ENCODE measurements at places on chromosomes 16 and 17.

DNA sequence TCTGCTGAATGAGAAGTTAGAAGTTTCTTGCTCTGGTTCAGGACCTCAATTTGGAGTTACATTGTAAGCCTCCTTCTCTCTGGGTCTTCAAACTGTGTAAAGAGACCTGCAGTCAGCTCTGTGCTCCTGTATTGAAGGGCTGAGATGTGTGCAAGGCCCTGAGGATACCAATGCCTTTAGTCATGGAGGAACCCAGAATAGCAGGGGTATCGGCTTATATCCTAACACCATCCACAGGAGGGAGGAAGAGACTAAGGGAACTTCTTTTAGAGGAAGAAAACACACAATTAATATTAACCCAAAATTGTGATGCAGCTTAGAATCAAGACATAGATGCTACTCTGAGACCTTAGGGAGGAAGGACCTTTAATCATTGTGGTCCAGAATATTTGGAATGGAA, 36.5 kb downstream of the GLP2R start:
- DNase-seq, result no peak

- no peak for DNase-seq
These were observed 4.5 kb upstream of the CCL14 start for GRCh38 chr17:35991075-35991474.

DNA sequence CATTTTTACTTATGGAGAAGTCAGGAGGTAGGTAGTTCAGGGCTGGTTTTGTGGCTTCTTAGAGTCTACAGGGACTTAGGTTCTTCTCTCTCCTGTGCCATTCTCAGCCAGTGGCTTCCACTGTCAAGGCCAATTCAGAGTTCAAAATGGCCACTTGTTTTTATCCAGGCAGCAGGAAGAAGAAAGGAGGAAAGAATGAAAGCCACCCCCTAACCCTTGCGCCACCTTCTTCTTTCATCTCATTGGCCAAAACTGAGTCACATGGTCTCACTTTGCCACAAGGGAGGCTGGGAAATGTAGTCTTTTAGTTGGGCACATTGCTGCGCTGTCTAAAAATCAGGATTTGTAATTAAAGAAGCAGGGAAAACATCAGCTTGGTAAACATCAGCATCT, 60.8 kb upstream of the MED9 start:
- no peak for DNase-seq

GRCh38 chr17:7582396-7583252, 1.0 kb upstream of the MPDU1 start:
- DNase-seq, result peak; percentile 70

DNA sequence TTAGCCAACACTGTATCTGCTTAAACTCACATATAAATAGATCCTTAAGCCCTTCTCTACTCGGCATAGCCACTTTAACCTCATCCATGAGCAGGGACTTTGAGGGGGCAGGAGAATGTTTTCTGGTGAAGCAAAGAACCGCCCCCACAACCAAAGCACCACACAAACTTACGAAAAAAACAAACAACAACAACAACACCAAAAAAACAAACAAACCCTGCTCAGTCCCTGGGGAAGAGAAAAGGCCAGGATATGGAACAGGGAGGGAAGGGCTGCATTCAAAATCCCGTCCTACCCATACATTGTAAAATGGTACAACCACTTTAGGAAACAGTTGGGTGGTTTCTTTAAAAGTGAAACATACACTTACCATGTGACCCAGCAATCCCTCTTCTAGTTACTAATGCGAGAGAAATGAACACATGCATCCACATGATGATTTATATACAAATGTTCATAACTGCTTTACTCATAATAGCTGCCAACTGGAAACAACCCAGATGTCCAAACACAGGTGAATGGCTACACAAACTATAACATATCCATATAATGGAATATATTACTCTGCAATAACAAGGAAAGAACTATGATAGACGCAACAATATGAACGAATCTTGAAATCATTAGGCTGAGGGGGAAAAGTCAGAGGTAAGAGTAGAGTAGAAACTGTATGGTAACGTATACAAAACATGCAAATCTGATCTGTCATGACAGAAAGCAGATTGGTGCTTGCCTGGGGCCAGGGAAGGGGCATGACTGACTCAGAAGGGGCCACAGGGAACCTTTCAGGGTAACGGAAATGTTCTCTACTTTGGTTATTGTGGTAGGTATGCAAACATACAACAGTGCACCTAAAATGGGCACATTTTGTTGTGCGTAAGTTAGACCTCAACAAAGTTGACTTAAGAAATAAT, 37.7 kb upstream of the TOB1 start:
- DNase-seq, result no peak

GRCh38 chr17:54992797-54993639, 24.5 kb downstream of the STXBP4 start:
- DNase-seq, result no peak

DNA sequence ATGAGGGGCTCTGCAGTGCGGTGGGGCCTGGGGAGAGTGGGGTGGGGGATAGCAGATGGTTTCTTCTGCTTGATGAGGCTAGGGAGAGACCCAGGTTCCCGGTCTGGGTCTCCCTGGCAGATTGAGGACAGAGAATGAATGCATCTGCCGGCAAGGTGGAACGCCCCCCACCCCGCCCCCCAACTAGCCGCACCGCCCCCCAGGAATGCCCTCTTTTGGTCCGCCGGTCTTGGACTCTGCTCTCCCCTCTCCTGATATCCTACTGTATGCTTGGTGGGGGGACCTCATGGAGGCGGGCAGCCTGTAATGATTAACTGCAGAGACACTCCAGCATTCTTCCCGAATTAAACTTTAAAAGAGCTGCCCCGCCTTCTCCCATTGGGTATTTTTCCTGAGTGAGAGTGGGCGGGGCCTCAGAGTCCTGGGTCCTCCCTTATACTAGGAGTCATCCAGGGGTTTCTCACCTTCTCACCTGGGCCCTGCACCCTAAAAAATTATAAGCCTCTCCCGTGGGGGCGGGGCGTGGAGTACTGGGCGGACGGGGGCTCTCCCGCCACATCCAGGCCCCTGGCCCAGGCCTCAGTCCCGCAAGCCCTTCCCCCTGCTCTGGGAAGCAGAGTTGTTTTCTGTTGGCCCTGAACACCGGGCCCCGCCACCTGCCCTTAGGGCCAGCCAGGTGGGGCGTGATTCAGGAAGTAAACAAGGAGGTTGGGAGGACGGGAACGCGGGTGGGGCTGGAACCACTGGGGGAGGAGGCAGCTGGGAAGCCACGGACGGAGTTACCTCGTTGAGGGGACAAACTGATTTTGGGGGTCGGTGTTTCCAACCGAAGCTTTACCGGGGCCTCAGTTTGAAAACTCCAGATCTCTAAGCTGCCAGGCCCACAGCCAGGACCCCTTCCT, 1.5 kb downstream of the GRB7 start:
- DNase-seq, result peak; percentile 53

DNA sequence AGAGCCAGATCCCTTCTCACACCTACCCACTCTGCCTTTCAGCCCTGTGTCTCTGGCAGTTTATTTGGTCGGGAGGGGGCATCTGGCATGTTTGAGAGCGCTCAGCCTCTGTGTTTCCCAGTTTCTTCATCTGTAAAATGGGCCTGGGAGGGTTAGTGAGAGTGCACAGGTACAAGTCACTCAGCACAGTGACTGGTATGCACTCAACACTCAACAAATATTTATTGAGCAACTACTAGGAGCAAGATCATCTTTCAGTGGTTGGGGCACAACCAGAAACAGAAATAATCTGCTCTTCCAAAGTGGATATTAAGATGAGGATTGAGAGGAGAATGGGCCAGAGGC, 13.7 kb upstream of the SRCIN1 start:
- no peak for DNase-seq

DNA sequence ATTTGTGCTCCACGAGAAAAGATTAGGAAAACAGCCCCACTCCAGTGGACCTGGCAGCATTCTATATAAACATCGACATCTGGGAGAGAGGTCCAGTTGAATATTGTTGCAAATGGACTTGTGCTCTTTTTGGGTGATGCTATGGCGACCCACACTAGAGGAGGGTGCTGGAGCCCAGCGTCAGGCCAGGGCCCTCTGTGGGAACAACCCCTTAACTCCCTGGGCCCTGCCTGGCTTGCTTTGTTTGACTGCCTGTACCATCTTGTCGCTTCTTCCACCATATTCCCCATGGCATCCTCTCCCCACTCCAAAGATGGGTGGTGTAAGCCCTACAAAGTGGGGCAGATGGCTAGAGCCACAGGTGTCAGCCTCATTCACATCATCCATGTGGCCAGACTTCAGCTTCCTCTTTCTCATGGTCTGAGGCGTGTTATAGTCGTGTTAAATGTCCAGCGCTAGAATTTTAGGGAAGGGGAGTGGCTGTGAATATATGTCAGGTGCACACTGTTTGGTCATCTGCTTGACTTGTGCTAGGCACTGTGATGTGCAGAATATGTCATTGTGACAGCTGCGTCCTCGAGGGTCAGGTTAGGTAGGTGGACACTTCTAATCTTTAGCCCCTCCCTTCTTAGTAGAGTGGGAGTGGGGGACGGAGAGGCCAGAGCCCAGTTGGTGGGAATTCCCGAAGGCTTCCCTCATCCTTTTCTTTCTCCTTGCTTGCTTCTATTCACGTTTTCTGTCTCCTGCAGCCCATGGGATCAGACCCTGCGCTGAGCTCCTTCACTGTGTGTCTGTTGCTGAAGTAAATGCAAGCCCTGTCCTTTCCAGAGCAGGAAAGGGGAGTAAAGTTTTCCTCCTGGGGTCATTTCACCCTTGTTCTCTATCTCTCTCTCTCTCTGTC, 49.8 kb downstream of the MPRIP start:
- peak; percentile 41 for DNase-seq

DNA sequence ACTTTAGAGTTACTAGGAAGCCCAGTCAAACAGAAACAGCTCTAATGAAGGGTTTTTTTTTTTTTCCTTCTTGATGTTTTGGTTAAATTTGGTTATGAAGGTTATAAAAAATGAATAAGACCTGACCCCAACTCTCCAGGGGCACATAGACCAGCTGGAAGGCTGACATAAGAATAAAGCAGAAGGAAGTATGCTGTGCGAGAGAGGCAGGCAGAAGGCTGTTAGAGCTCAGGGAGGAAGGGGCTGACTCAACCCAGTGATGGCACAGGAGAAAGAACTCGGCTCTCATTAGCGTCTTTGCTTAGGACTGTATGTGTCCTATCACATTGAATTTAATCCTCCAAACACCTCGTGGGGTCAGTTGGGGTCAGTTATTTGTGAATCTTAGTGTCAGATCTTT, 474.6 kb downstream of the PMP22 start:
- no peak for DNase-seq

- DNase-seq, result peak; percentile 38
These were observed 215.9 kb upstream of the GSE1 start for GRCh38 chr16:85396879-85397871.

GRCh38 chr16:17365591-17366298, 105.0 kb downstream of the XYLT1 start:
- no peak for DNase-seq

DNA sequence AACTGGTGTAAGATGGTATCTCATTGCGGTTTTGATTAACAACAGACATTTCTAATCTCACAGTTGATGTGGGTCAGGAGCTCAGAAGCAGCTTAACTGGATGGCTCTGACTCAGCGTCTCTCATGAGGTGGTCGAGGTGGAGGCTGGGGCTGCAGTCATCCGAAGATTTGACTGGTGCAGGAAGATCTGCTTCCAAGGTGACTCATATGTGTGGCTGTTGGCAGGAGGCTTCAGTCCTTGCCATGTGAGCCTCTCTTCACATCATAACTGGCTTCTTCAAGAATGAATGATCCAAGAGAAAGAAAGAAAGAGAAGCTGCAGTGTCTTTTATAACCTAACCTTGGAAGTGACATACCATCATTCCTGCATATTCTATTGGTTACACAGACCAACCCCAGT, 376.1 kb downstream of the SEC14L1 start:
- DNase-seq, result peak; percentile 23

- no peak for DNase-seq
These were observed 8.7 kb downstream of the ENDOV start for GRCh38 chr17:80423536-80424225.

DNA sequence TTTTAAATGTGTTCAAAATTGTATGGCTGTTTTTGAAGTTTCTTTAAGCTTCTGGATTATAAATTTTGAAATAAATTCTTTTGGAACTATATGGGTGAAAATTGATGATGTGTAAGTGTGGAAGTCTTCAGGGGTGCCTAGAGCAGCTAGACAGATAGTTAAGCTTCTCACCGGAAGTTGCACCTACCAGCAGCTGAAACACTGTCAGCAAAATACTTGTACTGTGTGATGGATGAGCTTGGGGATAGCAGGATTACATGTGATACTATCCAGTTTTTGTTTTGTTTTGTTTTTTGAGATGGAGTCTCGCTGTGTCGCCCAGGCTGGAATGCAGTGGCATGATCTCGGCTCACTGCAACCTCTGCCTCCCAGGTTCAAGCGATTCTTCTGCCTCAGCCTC, 19.7 kb downstream of the RBL2 start:
- no peak for DNase-seq

GRCh38 chr17:59853168-59853918, 39.4 kb downstream of the TUBD1 start:
- DNase-seq, result peak; percentile 72

GRCh38 chr16:51807551-51807950, 656.5 kb upstream of the SALL1 start:
- DNase-seq, result no peak

- DNase-seq, result no peak
These were observed 145.7 kb upstream of the IRX3 start for GRCh38 chr16:54431997-54432896.

GRCh38 chr16:28558456-28558855, 4.7 kb downstream of the SGF29 start:
- no peak for DNase-seq

GRCh38 chr16:85461022-85461813, 151.9 kb upstream of the GSE1 start:
- no peak for DNase-seq

DNA sequence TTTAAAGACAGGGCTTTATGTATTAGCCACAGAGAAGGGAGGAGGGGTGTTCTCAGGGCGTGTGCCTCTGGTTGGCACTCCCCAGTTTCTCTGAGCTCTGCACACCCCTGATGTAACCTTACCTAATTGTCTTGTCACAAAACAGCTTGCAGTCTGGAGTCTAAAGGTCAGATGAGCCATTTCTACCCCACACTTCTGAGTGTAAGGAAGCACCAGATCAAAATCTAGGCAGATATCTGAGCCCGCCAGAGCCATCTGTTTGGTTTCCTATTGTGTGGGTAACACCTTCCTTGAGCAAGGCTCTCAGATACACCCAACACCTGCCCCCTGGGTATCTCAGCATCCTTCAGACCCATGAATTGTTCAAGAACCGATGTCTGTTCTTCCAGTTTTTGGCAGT, 15.5 kb downstream of the CDH1 start:
- no peak for DNase-seq

DNA sequence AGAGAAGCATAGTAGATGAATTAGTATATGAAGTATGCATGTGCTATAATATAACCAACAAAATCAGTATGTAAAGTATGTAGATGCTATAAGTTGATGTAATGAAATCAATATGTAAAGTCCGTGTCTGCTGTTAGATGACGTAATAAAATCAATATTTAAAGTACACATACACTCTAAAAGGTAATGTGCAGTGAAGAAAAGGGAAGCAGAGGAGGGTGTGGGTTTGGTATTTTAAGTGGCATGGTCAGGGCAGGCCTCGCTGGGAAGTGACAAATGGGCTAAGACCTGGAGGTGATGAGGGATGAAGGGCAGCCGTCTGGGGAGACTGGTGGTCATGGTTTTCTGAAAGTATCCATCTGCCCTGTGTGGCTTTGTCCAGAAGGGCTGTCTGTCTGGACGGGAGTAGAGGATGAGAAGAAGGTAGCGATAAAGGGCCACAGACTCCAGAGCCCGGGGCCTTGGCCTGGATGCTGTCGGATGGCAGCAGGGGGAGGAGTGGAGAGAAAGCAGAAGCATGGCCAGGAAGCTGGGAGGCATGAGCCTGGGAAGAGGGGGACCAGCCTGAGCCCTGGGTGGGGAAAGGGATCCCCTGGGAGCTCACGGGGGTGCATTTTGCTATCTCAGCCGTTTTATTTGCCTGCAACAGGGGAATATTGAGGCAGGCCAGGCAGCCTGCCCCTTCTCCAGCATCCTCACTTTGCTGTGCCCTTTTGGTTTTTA, 121.6 kb downstream of the NTN1 start:
- DNase-seq, result no peak
